BJ (cell line): ENCODE measurements at places on chromosomes 11 and 22. TPM values are rescaled to one million over a fixed set of nuclear protein-coding genes. Genes with fewer than 3 reads are reported as not detected.

DNA sequence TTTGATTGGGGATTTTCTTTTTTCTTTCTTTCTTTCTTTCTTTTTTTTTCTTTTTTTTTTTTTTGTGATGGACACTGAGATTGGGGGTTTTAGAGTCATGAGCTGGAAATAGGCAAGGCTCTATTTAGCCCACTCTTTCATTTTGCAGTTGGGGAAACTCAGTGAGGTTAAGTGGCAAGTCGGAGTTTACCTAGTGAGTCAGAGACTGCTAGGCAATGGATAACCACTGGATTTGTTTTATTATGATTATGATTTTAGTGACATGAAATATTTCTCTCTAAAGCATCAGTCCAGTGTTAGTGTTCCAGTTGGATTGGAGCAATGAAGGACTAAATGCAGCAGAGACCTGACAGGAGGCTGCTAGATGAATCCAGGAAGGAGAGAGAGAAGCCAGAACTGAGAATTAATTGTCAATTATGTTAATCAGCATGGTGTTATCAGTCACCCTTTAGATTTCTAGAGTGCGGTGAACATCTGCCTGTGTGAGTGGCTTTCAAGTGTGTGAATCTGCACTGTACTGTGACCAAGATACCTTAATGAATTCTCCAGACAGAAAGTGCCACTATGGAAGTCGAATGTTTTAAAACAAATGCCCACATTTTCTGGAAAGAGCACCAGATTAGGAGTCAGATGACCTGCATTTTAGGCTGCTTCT lies 10.9 kb downstream of the BMAL1 start:
- no peak for DNase-seq

DNA sequence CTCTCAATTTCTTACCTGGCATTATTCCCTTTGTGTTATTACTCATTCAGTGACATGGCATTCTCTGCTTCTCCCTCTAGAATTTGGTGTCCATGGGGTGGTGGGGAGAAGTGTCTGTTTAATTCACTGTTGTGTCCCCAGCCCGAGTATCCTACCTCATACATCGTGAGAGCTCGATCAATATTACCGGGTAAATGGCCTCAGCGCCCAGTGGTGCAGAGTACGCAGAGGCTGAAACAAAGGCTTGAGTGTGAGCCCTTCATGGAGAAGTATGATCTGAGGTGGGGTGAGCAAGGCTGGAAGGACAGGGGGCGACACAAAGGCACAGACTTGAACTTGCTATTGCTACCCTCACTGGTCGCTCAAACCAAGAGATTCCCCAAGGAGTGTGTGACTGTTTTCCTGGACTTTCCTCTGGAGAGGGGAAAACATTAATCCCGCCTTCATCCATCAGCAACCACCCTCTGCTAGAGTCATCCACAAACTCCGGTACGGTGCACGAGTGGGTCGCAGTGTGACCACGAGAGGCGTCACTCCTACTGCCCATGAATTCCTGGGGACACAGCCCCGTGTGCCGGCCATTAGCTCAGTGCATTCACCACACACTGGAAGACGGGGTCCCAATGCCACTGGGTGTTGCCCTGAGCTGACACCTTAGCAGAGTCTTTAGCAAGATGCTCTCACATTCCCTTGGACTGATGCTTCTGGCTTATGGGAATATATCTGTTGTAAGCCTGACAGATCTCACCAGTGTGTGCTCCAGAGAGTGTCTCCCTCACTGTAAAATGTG lies 35.0 kb upstream of the CCND1 start:
- no peak for DNase-seq

SVIP gene
- polyA plus RNA-seq, result 1.3 and 4.6 TPM in 2 replicates

GRCh38 chr11:106173291-106173690 lies 95.8 kb downstream of the AASDHPPT start:
- DNase-seq, result no peak

GRCh38 chr11:100561323-100561722 lies 125.8 kb upstream of the ARHGAP42 start:
- no peak for DNase-seq

GRCh38 chr11:72773696-72774095 lies 20.2 kb downstream of the STARD10 start:
- DNase-seq, result no peak

MOV10L1 gene
- 5.8 and 6.6 TPM in 2 replicates for polyA plus RNA-seq

- no peak for DNase-seq
Measured at GRCh38 chr22:46106279-46107022, 43.9 kb upstream of the PPARA start.

- no peak for DNase-seq
Measured at GRCh38 chr11:14619603-14620531, 23.7 kb upstream of the PDE3B start.

CNTF gene
- 0.15 and 0.63 TPM in 2 replicates for polyA plus RNA-seq

DNA sequence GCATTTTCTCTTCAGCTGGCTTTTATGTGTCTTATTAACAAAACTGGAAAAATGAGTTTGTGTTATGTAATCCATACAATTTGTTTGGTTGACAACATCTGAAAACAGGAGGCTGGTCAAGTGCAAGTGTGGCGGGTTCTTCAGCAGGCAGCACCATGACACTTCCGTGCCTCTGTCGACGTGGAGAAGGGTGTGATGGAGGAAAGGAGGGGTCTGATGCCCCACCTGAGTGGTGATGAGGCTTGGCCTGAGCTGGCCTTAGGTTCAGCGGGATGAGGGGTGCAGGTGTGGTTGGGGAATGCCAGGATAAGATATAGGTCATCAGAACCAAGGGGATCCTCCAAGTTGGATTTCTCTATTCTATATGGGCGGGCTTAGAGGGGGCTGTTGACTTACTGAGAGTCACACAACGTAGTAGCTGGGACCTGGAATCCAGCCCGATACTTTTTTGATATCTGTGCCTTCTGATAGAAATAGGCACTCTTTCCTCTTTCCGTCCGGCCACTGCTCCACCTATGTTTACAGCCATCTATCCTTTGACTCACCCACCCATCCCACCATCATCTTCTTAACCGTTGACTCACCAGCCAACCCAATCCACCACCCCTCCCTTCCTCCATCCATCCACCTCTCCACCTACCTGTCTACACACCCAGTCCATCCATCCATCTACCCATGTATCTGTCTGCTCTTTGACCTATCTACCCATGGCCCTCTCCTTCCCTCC lies 29.0 kb downstream of the SHANK3 start:
- DNase-seq, result no peak

MS4A7 gene
- polyA plus RNA-seq, result not detected in 2 replicates

- DNase-seq, result no peak
Measured at GRCh38 chr11:5694642-5695041, 5.1 kb downstream of the TRIM22 start.

MS4A4A gene
- not detected in 2 replicates for polyA plus RNA-seq

DNA sequence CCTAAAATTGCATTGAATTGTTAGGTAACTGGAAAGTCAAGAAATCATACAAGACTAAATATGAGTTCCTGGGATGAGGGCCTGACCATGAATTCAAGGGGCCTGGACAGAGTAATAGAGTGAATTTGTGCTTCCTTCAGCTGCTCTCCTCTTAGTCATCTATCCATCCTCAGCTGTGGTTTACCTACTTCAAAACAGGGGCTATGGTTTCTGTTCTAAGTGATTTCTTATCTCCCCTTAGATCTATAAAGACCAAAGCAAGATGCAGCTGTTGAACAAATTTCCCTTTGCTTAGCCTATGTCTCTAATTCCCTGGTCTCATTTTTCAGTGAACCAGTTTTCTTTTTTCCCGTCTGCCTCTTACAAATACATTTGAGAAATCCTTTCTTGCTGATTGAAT lies 428.5 kb downstream of the FAM181B start:
- DNase-seq, result no peak

DNA sequence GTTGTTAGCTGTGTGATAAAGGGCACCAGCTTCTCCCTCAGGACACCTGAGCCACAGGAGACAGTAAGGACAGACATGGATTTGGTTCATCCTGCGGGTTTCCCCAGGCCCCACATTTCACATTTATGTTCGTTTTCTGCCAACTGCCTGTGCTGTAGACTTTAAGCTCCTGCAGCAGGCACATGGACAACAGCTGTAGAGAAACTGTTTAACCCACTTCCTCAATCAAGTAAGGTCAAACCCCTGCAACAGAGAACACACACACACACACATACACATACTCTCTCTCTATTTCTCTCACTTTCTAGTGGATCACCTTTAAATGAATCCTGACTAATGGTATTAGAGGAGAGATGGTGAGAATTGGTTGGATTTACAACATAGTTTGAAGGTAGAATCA lies 90.7 kb downstream of the C11orf87 start:
- no peak for DNase-seq

GRCh38 chr11:10900681-10901415 lies 43.0 kb upstream of the ZBED5 start:
- no peak for DNase-seq

MMP8 gene
- polyA plus RNA-seq, result not detected in 2 replicates

DNA sequence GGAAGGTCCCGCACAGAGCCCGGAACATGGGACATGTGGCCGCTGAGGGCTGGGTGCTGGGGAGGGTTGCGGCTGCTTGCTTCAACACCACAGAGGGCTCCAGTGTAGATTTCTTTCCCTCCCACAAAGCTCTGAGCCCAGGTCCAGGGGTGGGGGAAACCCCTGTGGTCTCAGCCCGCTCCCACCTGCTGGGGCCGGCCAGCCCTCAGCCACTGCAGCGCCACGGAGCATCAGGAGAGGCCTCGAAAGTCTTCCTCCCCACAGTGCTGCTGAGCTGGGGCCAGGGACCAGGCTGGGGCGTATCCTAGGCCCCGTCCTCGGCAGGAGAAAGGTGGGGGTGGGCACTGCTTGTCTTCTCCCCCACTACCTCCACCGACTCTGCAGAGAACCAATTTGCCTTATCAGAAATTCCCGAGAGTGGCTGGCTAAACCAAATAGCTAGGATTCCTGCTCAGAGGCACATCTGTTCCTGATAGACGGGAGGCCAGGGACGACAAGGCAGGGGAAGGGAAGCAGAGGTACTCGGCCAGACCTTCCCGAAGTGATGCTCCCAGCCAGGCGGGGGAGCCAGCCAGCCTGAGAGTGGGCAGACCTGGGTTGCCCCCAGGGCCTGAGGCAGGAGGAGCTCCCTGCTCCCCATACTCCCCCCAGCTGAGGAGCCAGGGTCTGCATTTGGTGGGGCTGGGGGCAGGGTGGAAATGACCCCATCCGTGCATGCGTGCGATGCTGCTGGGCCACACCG lies 18.7 kb downstream of the IGF2 start:
- DNase-seq, result no peak

DNA sequence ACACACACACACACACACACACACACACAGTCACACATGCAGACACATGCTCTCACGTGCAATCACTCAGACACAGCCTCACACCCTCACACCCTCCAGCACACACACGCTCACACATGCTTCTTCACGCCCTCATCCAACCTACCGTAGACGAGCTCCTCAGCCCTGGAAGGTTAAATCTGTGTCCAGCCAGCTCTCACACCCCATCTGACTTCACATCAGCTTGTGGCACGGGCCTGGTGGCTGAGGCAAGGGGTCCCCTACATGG lies 1.3 kb upstream of the SCUBE1 start:
- DNase-seq, result no peak

- DNase-seq, result no peak
Measured at GRCh38 chr11:106344394-106344793, 266.9 kb downstream of the AASDHPPT start.

- DNase-seq, result no peak
Measured at GRCh38 chr11:44776551-44777208, 49.9 kb downstream of the TSPAN18 start.

SLC17A6 gene
- polyA plus RNA-seq, result not detected in 2 replicates

DNA sequence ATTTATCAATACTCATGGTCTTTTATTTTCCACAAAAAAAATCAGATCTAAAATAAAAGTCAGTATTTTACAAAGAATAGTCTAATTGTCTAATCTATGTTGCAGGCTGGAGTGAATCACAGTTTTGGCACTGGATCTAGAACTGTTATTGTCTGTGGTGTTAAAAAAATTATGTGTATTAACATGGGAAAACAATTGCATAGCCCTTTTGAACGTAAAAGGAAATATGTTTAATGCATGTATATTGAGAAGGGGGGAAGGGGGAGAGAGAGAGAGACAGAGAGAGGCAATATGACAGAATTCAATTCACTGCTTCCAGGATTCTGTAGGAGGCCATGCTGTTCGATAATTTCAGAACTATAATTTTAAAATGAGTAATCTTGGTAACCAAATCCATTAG lies 324.9 kb upstream of the CCDC90B start:
- DNase-seq, result no peak

CDHR5 gene
- polyA plus RNA-seq, result not detected in 2 replicates

GRCh38 chr22:22123960-22124278 lies 120.7 kb upstream of the VPREB1 start:
- no peak for DNase-seq

CHRDL2 gene
- 0.09 TPM in 1 of 2 replicates, not detected in the other for polyA plus RNA-seq

TSPAN18 gene
- polyA plus RNA-seq, result 0.20 and 0.55 TPM in 2 replicates

GRCh38 chr11:11981364-11981763 lies 27.1 kb downstream of the DKK3 start:
- no peak for DNase-seq

GRCh38 chr11:93528757-93529645 lies 14.2 kb downstream of the SMCO4 start:
- no peak for DNase-seq

VSIG10L2 gene
- not detected in 2 replicates for polyA plus RNA-seq
